Stimulated activated CD8-positive, alpha-beta memory T cell treated with anti-CD3 and anti-CD28 coated beads, Interleukin-4, amount 100 ng/mL, for 4 hours (primary cell): ENCODE measurements at places on chromosomes 1 and 21.

DNA sequence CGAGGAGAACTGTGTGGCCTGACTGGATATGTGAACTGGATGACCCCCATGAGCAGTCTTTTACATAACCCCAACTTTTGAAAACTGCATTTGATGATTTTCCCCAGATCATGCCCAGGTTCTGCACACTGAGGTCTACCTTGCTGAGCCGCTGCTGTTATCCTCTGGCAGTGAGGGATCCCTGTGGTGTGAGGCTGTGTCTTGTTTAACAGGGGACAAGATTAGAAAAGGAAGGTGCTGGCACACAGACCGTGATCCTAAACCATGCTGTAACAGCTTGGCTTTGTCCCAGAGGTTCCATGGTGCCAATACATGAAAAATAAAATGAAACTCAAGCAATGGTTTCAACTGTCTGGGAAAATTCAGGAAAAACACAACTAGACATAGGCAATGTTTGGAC is 134.2 kb downstream of the ZZZ3 start:
- no peak for DNase-seq

- no peak for DNase-seq
These were observed 95.7 kb downstream of the DYRK1A start for GRCh38 chr21:37462087-37462861.

DNA sequence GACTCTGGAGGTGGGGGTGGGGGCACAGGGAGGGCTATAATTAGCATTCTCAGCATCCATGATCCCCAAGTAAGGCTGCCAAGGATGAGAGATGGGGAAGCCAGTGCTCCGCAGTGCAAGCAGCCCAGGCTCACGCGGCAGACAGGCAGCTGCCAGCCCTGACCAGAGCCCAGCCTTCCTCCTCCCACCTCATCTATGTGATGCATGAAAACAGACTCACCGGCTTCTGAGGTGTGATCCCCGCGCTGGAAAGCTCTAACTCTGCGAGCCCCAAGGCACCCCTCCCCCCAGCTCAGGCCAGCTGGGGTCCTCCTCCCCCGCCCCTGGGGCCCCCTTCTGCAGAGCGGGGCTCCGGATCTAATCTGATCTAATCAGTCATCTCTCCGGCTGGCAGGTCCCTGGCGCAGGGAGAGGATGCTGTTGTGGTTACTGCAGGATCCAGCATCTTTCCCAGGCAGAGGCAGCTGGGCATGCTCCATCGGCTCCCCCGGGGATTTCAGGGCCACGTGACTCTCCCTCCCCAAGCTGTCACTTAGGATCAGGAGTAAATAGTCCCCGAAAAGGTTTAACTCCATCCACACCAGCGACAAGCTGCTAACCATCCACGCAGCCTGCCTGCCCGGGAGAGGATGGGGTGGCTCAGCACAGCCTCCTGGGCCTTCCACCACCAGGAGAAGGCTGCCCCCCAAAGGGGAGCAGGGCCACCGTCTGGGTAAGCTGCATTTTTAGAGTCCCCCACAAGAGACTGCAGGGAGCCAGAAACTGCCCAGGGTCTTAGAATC is at the start of gene PLEKHA6:
TSS of gene PLEKHA6 (minus strand) at position 456 of the 782 bp plus-strand sequence. CDS start 86,202 bp downstream, outside the sequence.
- DNase-seq = no peak

- DNase-seq = no peak
These were observed 290.4 kb downstream of the KCNT2 start for GRCh38 chr1:196317535-196318522.

DNA sequence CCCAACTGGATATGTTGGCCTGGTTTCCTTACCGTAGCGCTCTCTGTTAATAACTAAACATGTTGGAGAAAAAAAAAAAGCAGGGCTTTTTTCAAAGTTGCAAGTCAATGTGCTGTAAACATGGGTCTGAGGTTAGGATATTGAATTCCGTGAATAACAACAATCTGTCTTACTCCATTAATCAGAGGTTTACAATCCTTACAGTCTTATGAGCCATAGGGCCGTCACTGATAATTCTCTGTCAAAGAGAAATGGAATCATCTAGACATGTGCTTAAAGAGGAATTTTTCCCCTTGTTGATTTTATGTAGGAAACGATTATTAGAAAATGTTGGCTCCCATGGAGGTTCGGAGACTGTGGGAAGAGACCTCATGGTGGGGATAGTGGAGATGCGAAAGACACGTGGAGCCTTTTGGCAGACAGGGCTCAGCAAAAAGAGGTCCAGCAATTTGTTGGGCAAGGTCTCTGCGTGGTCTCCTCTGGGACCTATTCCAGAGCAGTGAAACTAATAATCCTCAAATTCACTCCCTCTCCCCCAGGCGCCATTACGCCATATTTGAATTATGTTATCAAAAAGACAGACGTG is 83.5 kb upstream of the CLDN14 start:
- DNase-seq = no peak

GRCh38 chr1:247531937-247532336 is 4.3 kb downstream of the OR2C3 start:
- no peak for DNase-seq

- no peak for DNase-seq
These were observed 97.9 kb upstream of the GNG12 start for GRCh38 chr1:67931198-67931597.

GRCh38 chr21:45326169-45326851 is 38.6 kb upstream of the POFUT2 start:
- no peak for DNase-seq

GRCh38 chr1:68383092-68383491 is 66.7 kb downstream of the RPE65 start:
- DNase-seq = no peak

GRCh38 chr1:239636347-239636746 is 250.0 kb downstream of the CHRM3 start:
- no peak for DNase-seq
